ENCODE measurements at places on chromosomes 4 and X.

DNA sequence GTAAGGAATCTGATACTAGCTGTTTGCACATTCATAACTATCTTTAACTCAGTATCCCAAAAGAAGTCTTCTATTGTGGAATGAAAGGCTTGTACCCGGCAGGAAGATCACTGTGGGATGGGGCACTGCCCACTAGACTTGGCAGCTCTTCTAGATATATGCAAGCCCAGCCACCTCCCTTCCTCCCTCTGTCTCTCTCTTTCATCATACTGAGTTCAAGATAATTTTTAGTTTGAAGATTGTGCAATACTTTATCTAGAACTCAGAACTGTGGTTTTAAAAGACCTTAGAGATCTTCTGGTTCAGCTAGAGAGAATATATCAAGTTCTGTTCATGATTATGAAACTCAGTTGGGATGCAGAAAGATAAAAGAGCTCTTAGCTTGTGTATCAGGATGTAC, 22.5 kb upstream of the GPR34 start:
- no peak for DNase-seq

DNA sequence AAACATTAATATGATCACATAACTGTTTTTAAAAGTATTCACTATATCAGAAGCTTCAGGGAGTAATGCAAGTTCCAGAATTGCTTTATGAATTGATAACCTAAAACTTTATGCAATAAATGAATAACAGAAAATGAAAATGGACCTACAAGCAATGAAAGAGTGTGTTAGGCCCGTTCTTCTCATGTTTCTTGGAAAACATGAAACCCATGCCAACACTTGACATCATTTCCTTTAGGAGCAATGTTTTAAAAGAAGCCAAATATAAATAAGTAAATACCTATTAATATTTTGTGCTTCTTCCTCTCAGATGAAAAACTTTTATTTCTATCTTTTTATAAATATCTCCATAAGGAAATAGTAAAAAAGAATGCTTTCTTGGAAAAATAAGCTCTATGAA, 123.0 kb upstream of the GALNT7 start:
- DNase-seq: no peak

DNA sequence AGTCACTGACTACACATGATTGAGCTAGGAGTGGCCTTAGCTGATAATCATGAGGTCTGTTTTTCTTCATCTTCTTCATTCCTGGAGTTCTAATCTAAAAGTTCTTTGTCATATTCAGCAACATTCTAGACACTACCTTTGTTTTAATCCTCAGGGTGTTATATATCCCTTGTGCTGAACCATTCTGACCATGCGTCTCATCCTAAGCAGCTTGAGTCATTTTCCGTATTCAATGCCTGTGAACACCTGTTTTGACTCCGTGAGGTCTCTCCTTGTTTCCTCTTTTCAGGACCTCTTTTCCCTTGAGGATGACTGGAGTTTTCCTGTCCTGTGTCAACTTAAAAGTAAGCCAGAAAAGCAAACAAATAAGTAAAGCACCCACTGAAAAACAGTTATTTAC, 597.9 kb downstream of the GBA3 start:
- no peak for DNase-seq

DNA sequence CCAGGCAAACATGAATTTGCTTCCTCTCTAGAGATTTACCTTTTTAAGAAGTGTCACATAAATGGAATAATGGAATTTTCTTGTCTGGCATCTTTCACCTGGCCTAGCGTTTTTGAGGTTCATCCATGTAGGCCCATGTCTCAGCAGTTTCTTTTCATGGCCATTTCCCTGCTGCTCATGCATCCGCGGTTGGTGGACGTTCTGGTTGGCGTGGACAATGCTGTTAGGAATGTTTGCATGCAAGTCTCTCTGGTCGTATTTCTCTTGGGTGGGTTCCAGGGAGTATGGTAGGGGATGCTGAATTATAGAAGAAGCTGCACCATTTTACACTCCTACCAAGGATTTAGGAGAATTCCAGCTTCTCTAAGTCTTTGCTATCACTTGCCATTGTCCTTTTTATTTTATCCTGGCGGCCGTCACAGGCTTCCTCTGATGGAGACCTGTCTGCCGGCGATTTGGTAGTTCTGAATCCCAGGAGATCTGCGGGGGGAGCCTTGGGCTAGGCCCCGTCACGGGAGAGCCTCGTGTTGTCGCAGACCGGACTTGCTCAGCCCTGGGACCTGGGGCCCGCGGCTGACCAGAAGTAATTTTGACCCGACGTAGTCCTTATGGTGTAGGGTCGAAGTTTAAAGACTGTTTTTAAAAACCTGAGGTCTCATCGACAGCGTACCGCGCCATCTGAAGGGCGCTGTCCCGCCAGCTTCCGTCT, 56.9 kb upstream of the TADA2B start:
- no peak for DNase-seq
